ENCODE measurements at places on chromosomes 6 and 20.

GRCh38 chr6:41462033-41462432 is 84.1 kb upstream of the FOXP4 start:
- no peak overlapping the region for H3K4me3 ChIP-seq
- H3K4me1 ChIP-seq, result no peaks in the 10 kb centered on the region
- H3K27me3 ChIP-seq, result no peaks in the 10 kb centered on the region
- no peak overlapping the region for H3K27ac ChIP-seq
- H3K36me3 ChIP-seq, result no peaks in the 10 kb centered on the region
- DNase-seq, result no peak

DNA sequence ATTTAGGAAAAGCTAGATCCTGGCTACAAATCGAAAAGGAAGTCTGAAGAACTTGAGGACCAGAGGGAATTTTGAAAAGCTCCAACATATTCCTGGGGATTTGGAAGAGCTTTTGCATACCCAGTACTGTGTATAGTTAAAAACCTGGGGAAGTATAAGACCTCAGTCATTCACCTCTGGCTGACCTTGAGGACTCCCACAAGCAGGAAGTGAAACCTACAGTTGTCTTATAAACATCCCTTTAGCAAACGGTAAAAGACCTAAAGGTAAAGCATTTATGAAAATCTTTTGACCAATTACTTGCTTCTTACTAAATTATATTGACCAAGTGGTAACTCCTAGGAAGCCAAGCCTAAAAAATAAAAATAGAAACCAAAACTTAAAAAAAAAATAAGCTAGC is 175.0 kb downstream of the HAO1 start:
- no peak for DNase-seq
- no peaks in the 10 kb centered on the region for H3K4me1 ChIP-seq
- no peak overlapping the region for H3K27ac ChIP-seq
- no peaks in the 10 kb centered on the region for H3K36me3 ChIP-seq
- no peaks in the 10 kb centered on the region for H3K27me3 ChIP-seq

DNA sequence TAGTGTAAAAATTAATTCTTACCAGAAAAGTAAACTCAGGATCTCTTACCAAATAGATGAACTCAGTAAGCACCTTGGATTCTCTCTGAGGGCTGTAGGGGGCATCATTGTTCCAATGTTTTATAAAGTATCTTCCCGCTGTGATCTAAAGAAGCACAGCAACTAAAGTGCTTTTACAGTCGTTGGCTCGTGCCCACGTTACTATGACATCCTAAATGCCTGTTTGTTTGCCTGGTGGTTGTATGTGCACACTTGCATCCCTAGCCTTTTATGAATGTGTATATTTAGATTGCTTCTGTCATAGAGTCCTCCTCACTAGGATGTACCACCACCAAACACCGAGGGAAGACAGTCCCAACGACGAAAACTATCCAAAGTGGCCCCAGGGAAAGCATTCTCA is 34.5 kb downstream of the SLX4IP start:
- peak overlapping the region; percentile 26 for H3K27ac ChIP-seq
- H3K4me3 ChIP-seq, result no peak overlapping the region
- no peaks in the 10 kb centered on the region for H3K27me3 ChIP-seq
- H3K4me1 ChIP-seq, result no peaks in the 10 kb centered on the region

- no peaks in the 10 kb centered on the region for H3K36me3 ChIP-seq
- no peaks in the 10 kb centered on the region for H3K4me1 ChIP-seq
- H3K4me3 ChIP-seq, result no peak overlapping the region
- no peaks in the 10 kb centered on the region for H3K27me3 ChIP-seq
Observed at GRCh38 chr6:48628316-48628715, 517.3 kb upstream of the PTCHD4 start.

- no peak for DNase-seq
- H3K4me3 ChIP-seq, result no peak overlapping the region
- peak overlapping the region; percentile 25 for H3K27ac ChIP-seq
- H3K36me3 ChIP-seq, result no peaks in the 10 kb centered on the region
Observed at GRCh38 chr6:148445116-148445515, 102.5 kb downstream of the SASH1 start.
